Right lobe of liver (tissue), 6 donors: ENCODE measurements at places on chromosomes 7 and 10. TPM values are rescaled to one million over a fixed set of nuclear protein-coding genes. Genes with fewer than 3 reads are reported as not detected.
A peak's percentile ranks its signal among the peaks of the same experiment; 100 is the strongest.

The RNF32 gene
- 0.84 TPM for total RNA-seq

The PNLIPRP2 gene
- not detected for total RNA-seq

The C7orf33 gene
- not detected for total RNA-seq

The AKR1C2 gene
- total RNA-seq, result 458 TPM

The DDC gene
- 42.6 TPM for total RNA-seq

The OPN4 gene
- total RNA-seq, result not detected

The MEST gene
- total RNA-seq, result 36.2 TPM

The SORCS1 gene
- total RNA-seq, result 0.09 TPM

- DNase-seq, result no peak
These were observed 464.9 kb upstream of the NRP1 start for GRCh38 chr10:33799281-33799943.

- DNase-seq, result no peak
These were observed 129.4 kb upstream of the LSM8 start for GRCh38 chr7:118054529-118054928.

DNA sequence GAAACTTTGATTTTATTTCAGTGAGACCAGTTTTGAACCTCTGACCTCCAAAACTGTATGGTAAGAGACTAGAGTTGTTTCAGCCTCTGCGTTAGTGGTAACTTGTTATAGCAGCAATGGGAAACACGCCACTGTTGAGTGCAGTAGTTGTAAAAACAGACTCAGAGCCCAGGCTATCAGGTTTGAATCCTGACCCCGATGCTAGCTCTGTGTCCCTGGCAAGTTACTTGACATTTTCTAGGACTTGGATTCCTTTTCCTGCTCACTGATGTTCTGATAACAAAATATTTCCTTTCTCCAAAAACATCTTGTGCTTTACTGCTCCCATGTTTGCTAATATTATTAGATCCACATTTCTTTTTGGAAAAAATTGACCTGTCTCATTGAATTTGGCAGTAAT lies 131.0 kb downstream of the PLXDC2 start:
- no peak for DNase-seq

GRCh38 chr7:35285799-35286198 lies 31.9 kb upstream of the TBX20 start:
- DNase-seq, result no peak

GRCh38 chr7:148773334-148773733 lies 74.6 kb downstream of the CUL1 start:
- DNase-seq, result no peak

DNA sequence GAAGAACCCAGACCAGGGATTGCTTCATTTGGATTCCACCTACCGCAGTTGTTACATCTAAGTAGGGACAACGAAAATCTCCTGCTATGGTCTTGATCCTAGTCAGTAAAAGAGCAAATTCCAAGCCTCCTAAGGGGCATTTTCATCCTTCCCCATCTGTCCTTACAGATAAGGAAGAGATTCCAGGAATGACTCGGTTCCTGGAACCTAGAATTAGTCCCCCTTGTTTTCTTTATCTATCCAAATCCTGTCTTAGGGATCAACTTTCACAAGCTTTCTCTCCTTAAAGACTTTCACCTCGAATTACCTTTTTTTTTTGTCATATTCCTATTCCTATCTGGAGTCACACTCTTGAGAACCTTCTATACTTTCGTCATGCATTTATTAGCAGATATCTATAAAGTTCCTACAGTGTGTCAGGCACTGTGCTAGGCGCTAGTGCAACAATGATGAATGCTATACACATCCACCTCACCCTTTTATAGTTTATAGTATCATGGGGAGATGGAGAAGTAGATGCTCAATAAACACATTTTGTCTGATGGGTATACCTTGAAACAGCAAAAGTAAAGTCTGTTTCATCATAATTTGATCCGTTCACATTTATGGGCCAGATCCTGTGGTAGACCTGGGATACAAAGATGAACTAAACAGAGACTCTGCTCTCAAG lies 39.2 kb downstream of the LAMB4 start:
- no peak for DNase-seq

DNA sequence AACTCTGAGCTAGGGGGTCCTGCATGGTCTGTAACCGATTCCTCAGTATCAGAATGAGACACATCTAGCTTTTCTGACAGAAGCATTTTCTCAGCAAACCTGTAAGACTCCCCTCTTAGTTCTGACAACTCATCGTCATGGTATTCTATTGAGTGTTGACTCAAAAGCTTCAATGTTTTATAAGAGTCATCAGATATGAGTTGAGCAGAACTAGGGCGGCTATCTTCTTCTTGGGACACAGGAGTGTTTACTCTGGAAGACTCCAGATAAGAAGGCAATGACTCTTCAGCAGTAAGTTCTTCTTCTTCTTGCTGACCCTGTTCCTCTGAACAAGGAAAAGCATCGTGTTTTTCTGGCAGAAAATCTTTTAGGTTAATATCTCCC lies 167.0 kb upstream of the CCDC6 start:
- no peak for DNase-seq

DNA sequence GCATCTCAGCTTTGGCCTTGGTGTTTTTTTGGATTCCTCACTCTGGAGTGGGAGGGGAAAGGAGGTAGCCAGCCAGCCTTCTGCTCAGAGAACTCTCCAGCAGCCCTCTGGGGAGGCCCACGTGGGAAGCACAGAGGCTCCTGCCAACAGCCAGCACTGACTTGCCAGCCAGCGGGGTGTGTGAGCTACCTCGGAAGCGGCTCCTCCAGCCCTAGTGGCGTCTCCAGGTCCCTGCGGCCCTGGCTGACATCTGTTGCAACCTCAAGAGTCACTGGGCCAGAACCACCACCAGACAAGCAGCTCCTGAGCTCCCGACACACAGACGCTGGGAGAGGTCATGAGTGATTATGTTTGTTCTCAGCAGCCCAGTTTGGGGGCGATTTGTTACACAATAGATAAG lies 180.2 kb upstream of the FZD8 start:
- no peak for DNase-seq

- DNase-seq, result no peak
These were observed 127.7 kb upstream of the AOAH start for GRCh38 chr7:36852017-36852416.

DNA sequence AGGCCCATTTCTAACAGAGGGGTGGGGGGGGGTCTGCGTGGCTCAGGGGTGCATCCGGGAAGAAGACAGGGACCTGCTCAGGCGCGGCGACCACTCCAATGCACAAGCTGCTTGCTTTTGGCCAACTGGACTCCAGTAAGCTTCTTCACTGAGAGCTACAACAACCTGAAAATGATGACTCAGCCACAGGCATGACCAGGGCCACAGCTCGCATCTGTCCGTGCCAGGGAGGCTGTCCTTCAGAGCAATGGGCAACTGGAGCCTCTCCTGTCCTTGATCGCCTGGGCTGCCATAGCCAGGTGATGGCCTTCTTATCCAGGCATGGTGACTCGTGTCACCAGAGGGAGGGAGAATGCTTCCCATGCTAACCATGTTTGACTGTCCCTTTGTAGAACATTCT lies 81.6 kb upstream of the RNF32 start:
- no peak for DNase-seq

GRCh38 chr7:30027065-30027456 lies 559 bp upstream of the FKBP14 start:
- no peak for DNase-seq

DNA sequence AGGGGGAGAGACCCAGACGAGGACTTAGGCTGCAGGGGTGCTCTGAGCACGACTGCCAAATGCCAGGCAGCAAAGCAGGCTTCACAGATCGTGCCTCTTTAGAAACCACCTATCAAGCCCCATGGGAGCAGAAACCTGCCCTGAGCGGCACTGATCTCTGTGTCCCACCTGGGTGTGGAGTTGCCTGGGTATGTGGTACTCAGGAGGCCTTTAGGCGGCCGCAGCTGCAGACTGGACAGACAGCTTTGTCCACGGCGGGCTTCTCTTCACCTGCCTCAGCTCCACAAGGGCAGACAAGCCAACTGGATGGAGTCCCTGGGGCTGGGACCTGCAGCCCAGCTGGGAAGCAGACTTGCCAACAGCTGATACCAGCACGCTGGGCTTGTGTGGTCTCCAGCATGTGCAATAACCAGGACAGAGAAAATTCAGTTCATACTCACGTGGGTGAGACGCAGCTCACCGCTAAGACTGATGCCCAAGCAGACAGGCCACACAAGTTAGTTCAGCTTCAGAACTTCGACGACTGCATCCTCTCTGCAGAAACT lies 163.2 kb downstream of the EBF3 start:
- DNase-seq, result no peak

GRCh38 chr7:102319671-102320070 lies 33.0 kb downstream of the SH2B2 start:
- DNase-seq, result peak; percentile 12

DNA sequence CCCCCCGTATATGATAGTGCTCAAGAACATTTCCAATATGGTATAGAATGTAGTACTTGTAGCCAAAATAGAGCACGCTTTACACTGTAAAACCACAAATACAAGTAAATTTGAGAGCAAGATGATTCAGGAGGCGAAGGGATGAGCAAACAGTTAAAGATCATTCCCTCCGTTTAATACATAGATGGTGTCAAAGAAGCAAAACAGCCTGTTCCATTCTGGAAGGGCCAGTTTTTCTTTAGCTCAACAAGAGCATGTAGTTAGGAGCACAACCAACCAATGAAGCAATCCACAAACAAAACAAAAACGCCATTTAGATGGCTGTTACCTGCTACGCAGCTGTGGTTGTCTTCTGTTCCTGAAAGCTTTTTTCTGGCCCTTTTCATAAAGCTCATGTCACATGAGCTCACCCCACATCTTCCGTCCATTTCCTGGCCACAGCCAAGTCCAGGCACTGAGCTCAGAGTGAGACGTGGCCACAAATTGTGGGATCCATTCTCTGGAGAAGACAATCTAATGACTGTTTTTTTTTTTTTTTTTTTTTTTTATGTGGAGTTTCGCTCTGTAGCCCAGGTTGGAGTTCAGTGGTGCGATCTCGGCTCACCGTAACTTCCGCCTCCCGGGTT lies 185.6 kb downstream of the FANK1 start:
- no peak for DNase-seq

GRCh38 chr10:99370993-99371392 lies 41.8 kb downstream of the CNNM1 start:
- no peak for DNase-seq

DNA sequence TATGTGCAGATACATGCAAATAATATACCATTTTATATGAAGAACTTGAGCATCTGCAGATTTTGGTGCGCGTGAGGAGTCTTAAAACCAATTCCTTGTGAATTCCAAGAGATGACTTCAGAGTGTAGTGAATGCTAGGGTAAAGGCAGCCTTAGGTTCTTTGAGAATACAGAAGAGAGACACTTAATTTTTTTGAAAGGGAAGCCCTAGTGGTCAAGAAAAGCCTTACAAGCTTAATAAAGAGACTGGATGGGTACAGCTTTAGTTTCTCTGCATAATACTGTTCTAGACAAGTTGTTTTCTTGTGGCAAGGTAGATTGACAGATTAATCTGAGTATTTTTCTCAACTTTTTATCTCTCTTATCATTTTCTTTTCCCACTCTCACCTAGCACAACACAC lies 636.5 kb downstream of the DNAJB9 start:
- DNase-seq, result no peak

GRCh38 chr10:125092564-125093031 lies 67.8 kb downstream of the CTBP2 start:
- DNase-seq, result no peak

GRCh38 chr7:2441430-2442058 lies 34.7 kb downstream of the GRIFIN start:
- no peak for DNase-seq

- DNase-seq, result no peak
These were observed 17.0 kb downstream of the ITIH5 start for GRCh38 chr10:7649673-7650300.

- no peak for DNase-seq
These were observed 3.7 kb upstream of the FLNC start for GRCh38 chr7:128826512-128826911.

GRCh38 chr7:75850235-75850634 lies 28.6 kb upstream of the RHBDD2 start:
- no peak for DNase-seq

DNA sequence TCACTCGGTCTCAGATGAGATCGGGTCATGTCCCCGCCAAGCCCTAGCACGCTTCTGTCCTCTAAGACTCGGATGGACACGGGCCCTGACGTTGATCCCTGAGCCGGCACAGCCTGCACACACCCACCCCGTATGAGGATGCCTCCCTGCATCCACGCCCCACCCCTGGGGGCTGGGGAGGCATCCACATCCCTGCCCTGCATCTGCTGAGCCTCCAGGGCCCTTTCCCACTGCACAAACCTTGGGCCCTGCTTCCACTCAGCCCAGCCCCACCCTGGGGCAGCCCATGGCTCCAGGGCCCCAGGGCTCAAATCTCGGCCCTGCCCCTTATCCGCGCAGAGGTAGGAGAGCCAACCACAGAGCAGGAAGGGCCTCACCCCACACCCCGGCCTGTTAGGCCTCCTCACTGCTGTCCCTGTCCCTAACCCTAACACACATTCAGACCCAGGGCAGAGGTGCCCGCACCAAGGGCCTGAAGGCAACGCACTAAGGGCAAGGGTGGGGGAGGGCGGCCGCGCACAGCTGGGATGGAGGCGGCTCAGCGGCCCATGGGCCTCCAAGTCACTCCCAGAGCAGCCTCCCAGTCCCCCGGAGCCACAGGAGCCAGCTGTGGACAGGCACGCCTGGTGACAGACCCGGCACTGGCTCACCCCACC lies 9.5 kb upstream of the MICALL2 start:
- no peak for DNase-seq

- DNase-seq, result no peak
These were observed 36.5 kb downstream of the EBF3 start for GRCh38 chr10:129927351-129928120.

DNA sequence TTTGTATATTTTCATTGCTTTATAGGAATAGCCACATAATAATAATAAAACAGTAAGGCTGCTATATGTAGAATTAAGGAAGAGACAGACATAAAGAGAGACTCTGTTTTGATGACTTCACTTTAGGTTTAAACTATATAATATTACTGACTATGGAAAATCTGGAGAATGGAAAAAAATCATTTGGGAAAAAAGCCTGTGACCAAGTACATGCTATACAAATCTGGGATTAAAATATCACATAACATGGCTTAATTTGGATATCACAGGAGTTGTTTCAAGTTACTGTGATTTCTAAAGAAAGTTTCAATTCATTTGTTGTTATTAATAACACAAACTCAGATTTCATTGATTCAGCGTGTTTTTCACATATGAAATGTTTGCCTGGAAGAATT lies 7.7 kb downstream of the PLCE1 start:
- no peak for DNase-seq

DNA sequence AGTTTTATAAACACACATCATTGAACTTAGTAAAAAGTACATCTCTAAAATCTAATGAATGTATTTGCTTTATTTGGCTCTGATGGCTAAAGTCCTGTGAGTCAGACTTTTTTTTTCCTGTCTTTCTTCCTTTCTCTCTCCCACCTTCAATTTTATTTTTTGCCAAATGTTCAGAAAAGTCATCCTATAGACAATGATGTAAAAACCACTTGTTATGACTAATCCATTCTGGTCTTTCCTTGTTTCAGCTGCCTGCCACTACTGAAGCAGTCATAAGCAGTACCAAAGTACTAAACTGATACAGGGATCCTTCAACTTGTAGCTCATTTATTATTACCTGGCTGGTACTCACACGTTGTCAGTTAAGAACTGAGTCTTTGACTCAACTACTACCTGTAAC lies 23.9 kb downstream of the HECTD2 start:
- no peak for DNase-seq

- DNase-seq, result no peak
These were observed 384.2 kb upstream of the LRGUK start for GRCh38 chr7:133742709-133743538.

GRCh38 chr7:32378988-32379387 lies 111.2 kb downstream of the LSM5 start:
- DNase-seq, result no peak

GRCh38 chr10:6349846-6350535 lies 147.3 kb downstream of the PFKFB3 start:
- DNase-seq, result no peak
